ENCODE measurements at places on chromosomes 7 and 10.

DNA sequence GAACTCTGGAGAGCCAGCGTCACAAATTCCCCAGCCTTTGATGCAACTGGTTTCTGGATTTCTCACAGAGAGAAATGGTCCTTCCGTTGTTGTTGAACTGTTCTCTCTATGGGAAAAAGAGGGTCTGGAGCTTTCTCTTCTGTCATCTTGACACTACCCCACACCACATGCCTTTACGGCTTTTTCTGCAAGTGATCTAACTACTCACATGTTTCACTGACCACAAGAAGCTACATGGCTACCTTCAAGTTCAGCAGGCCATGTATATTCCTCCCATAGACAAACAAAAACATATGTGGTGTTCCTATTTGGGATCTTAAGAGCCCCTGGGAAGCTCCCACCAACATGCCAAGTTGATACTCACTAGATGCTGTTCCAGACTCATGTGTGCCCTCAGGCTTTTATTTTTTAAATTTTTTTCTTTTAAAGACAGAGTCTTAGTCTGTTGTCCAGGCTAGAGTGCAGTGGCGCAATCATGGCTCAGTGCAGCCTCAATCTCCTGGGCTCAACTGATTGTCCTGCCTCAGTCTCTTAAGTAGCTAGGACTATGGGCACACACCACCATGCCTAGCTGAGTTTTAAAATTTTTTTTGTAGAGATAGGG, 72.0 kb downstream of the RNF216 start:
- no peak for DNase-seq

GRCh38 chr10:53463539-53463938, 691.0 kb upstream of the MBL2 start:
- DNase-seq, result no peak

DNA sequence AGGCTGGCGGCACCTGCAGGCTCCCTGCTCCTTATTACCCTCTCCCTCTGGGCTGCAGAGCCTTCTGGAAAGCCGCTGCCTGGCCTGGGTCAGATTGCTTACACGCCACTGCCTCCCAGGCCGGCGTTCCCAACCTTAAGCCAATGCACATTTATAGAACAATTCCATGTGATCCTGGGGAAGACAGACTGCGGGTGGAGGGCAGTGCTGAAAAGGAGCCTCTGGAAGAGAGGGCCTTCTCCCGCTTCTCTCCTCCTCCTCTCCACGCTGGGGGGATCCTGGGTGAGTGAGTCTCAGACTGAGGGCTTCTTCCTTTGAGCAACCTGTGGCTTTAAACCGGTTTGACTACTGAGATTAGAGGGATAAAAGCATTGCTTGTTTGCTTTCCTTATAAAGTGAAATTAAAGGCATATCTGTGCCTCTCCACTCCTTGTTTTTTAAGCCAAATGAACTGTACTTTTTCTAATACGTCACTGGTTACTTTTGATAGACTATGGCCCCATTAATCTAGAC, 5.5 kb downstream of the TACC2 start:
- DNase-seq, result no peak

GRCh38 chr10:7457478-7458316, 46.9 kb upstream of the SFMBT2 start:
- DNase-seq, result no peak

DNA sequence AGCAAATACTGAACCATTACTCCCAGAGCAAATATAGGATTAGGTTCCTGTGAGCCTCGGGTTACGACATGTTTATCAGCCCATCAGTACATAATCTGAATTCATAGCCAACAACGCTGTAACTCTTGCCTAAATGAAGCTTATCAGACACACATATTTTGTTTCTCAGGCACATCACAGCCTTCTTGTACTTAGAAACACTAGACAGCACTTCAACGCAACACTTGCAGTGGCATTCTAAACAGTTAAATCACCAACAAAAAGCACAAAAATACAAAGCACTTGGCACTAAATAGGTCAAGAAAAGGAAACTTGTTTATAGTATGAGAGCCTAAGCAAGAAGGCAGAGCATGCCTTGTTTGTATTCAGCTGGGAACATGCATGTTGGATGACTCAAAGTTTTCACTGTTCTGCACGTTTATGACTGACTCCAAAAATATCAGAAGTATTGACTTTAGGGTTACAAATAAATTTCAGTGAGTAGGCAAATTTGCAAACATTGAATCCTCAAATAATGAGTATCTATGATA, 75.0 kb downstream of the VPS50 start:
- no peak for DNase-seq
